Stimulated activated CD8-positive, alpha-beta memory T cell treated with anti-CD3 and anti-CD28 coated beads, Interleukin-4, amount 100 ng/mL, for 1 hour (primary cell): ENCODE measurements at places on chromosomes 7 and 10.
A peak's percentile ranks its signal among the peaks of the same experiment; 100 is the strongest.

DNA sequence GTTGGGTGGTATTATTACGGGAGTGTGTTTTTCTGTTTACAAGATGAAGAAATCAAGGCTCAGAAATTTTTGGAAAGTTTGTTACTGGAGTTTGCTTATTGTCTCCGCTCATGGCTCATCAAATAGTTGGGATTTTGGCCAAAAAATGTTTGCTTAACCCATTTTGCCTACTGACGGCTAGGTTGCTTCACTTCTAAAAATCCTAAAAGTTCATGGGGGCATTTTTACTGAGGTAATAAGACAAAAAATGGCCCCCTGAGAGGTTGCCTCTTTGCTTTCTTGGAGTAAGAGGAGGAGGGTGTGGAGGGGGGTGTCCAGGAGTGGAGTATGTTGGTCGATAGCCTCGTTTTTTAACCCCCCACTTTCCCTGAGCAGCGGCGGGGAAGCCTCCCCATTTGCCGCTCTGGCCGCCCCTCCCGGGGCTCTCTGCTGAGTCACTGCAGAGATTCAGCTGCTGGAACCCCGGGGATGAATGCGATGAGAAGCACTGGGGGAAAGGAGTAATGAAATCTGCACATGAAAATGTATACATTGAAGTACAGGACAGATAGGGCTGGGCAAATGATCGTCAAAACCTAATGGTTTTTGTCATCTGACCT, 1.5 kb downstream of the MEST start:
- DNase-seq, result no peak

GRCh38 chr7:105682341-105683060, 101.2 kb upstream of the EFCAB10 start:
- no peak for DNase-seq

GRCh38 chr10:101683276-101683675, 11.7 kb downstream of the FBXW4 start:
- no peak for DNase-seq

GRCh38 chr7:139043823-139044812, 8.3 kb upstream of the ZC3HAV1L start:
- peak; percentile 57 for DNase-seq

DNA sequence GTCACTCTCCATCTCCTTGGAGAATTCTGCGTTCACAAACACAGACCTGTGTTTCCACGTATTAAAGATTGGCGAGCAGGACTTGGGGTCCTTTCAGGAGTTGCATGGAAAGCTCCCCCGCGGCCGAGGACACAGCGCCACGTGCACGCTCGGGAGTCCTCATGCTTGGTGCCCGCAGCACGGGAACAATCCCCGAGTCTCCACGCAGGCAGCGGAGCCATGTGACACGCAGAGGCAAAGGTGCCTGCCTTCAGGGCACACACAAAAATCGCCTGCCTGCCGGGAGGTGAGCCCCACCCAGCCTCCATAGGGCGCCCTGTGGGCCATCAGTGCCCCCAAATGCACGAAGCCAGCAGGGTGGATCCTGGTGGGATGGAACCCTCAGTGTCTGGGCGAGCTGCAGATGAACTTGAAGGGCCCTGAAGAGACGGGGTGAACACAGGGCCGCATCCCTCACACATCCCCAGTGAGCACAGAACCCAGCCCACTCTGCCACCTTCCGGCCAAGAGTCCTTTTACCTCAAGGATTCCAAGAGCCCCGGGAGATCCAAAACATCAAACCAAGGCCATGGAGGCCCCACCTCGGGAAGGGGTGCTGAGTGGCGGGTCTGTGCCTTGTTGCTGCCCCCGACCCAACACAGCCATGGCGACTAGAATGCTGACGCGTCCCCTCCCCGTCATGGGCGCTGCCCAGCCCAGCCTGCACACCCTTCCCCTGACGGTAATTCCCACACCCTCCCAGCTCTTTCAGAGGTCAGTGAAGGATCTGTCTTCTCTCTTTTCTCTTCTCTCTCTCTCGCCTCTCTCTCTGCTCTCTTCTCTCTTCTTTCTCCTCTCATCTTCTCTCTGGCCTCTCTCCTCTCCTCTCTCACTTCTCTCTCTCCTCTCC, 55.9 kb downstream of the CFAP46 start:
- DNase-seq, result no peak

DNA sequence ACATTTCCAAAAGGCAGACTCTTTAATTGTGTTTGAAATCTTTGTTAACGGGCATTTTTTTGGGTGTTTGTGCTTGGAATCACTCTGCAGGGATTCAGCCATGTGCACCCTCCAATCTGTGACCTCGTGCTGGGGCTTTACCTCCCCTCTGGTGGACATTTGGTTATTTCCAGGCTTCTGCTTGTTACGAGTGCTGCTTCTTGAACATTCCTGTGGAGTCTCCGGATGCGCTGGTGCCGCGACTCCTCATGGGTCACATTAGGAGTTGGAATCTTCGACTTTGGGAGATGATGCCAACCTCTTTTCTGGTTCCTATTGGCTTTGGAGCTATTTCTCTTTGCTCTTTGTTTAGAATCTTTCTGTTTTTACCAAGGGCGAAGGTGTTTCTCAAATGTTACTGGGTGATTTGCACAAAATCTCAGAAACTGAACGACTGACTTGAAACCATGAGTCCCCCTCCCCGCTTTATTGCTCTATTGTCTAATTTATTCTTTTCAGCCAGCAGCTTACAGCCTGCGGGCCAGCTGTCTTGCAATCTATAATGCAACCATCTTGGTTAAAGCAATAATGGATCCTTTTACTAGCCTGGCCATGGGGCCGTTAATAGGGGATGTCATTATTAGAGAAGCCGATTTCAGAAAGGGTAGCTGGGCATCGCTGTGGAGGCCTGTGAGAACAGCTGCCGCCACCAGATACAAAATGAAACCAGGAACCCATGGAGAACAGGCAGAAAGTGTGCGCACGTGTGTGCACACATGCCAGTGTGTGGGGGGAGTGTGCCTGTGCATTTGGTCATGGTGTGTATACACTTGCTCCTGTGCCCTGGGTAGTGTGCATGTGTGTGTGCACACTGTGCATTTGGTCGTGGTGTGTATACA, 9.9 kb upstream of the DPYSL4 start:
- no peak for DNase-seq

- DNase-seq, result no peak
Observed at GRCh38 chr10:63106111-63106755, 26.9 kb upstream of the NRBF2 start.

- no peak for DNase-seq
Observed at GRCh38 chr10:122505885-122506645, 44.7 kb downstream of the HTRA1 start.

DNA sequence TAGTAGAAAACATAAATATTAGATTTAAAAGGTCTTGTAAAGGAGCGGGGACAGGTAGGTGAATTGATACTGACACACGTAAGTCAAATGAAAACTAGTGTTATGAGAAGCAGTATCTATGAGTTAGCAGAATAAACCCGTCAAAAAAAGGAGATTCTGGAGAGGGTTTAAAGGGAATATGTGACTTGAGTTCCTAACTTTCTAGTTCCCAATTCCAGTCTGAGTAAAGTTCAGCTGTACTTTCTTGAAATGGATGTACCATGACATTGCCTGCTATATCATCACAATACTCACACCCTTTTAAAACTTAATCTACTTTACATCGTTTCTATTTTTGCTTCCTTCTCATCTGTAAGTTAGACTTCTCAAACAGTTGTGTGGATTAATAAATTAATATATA, 122.2 kb downstream of the NRBF2 start:
- DNase-seq, result no peak

GRCh38 chr10:52092390-52092789, 221.7 kb upstream of the DKK1 start:
- no peak for DNase-seq

- DNase-seq, result no peak
Observed at GRCh38 chr7:42550706-42551470, 313.9 kb upstream of the GLI3 start.

DNA sequence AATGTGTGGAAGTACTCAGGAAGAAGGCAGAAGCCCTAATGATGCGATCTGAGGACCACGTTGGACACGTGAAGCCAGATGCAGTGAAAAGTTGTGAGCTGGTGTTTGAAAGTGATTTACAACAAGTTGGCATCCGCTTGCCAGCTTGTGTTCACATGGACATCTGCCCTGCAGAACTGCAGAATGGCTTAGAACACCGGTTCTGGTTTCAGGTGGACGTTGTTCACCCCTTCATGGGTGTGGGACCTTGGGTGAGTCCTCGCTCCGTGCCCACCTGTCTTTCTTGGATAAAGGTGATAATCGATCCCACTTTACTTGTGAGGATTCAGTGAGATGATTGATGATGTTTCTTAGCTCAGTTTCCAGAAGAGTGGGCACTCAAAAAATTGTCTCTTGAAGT, 53.8 kb downstream of the CAMK1D start:
- no peak for DNase-seq

DNA sequence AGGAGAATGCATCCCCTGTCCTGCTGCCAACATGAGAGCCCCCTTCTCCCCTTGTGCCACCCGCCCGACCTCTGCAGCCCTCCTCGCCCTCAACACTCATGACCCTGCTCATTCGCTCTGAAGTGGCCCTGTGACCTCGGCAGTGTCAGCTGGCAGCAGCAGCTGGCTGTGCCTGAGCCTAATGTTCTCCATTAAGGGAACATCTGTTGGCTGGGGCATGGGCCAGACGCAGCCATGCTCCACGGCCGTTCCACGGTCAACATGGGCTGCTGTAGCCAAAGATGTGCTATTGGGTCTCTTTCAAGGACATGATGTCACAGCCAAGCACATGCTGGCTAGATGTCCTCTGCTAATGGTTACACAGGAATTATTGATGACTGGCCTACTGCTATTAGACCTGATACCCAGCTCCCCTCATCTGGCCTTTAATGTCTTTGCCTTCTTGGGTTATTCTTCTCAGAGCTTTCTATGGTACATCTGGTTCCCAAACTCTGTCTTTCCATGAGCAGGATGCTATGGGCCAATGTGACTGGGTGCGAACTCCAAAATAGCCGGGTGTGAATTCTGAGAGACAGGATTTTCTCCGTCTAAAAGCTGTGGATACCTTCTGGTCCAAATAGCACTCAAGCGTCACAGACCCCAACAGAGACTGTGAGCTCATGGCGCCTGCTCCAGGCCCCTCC, 22.4 kb downstream of the ADCYAP1R1 start:
- DNase-seq, result no peak

- no peak for DNase-seq
Observed at GRCh38 chr7:98309566-98309965, 28.1 kb downstream of the BRI3 start.

DNA sequence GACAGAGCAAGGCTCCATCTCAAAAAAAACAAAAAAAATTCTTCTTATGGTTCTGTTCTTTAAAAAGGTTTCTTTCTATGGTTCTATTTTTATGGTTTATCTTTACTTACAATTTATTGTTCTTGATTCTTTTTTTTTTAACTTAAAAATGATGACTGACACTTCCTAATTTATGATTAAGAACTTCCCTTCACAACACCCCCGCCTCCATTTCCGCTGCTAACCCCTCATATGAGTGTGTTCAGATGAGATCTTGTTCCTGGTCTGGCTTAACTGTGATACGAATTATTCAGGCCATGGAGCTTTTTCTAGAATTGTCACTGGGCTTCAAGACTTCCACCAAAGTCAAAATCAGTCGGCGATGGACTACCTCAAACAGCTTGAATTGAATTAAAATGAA, 33.9 kb downstream of the PTER start:
- peak; percentile 3 for DNase-seq

- no peak for DNase-seq
Observed at GRCh38 chr7:129394101-129394500, 40.1 kb upstream of the STRIP2 start.

DNA sequence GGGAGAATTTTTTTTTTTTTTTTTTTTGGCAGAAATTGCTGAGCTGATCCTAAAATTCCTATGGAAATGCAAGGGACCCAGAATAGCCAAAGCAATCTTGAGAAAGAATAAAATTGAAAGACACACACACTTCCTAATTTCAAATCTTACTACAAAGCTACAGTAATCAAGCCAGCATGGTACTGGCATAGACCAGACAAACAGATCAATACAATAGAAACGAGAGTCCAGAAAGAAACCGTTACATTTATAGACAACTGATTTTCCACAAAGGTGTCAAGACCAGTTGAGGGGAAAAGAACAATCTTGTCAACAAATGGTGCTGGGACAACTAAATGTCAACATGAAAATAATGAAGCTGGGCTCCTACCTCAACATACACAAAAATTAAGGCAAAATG, 34.5 kb downstream of the LARP4B start:
- DNase-seq, result no peak

DNA sequence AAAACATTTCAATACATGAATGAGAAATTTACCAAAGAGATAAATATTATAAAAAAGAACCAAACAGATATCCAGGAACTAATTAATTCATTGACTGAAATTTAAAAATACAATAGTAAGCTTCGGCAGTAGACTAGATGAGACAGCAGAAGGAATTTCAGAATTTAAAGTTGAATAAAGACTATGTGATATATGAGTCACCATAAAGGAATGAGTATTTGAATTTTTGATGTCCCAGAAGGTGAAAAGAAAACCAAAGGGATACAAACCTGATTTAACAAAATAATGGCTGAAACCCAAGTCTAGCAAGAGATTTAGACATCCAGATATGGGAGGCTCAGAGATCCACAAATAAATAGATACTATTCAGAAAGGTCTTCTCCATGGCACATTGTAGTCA, 623.9 kb upstream of the FOXK1 start:
- no peak for DNase-seq

GRCh38 chr7:39709768-39710311, 86.5 kb downstream of the RALA start:
- no peak for DNase-seq

DNA sequence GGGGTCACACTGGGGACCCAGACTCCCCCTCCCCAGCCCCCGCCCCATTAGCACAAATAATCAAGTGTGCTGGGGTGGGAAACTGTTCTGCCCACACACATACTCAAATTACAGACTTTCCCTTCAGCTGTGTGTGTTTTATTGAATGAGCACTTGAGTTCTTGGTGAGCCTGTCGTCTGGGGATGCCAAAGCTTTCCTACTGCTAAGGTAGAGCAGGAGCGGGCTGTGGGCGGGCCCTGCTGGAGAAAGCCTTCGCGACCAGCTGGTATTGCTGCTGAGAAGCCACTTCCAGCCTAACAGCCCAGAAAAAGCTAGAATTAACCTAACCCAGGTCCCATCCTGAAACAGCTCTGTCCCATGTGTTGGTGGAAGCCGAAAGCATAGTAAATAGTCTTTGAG, 87.0 kb upstream of the KMT2E start:
- DNase-seq, result no peak

DNA sequence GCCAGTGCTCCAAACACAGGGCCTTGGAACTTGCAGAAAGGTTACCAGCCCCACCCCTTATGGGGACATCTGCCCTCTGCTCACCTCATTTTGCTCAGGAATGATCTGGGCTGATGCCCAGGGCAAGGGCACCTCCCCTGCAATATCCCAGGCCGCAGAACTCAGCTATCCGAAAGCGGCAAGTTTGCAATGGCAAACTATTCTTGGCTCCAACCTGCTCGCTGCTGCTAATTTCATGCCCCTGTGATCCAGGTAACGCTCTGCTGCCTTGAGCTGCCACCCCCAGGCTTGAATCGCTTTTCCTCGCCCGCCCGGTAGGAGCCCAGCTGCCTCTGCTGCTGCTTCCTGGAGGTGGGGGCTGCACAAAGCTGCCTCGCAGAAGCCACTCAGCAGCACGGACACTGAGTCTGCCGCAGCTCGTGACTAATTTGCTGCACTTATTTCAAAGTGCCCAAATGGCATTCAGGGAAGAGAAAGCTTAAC, 18.2 kb downstream of the SLC29A3 start:
- no peak for DNase-seq
